ENCODE measurements at places on chromosomes 1 and 21.

GRCh38 chr1:109395602-109396512 lies 1.9 kb downstream of the SORT1 start:
- peak; percentile 45 for DNase-seq

DNA sequence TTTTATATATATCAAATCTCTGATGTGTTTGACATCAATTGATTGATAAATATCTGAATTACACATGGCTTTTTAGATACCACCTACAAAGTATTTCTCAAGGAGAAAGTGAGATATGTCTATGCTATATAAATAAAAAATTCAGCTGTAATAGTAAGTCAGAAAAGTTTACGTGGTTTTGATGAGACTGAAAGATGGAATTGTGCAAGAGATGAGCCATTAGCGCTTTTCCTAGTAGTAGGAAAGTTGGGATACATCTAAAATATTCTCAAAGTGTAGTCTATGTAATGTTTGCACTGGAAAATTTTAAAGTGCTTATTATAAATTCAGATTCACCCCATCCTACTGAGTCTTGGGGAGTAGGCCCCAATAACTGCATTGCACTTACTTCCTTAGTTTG lies 49.1 kb downstream of the SGIP1 start:
- no peak for DNase-seq

- no peak for DNase-seq
Measured at GRCh38 chr1:168693197-168693871, 35.7 kb downstream of the DPT start.

DNA sequence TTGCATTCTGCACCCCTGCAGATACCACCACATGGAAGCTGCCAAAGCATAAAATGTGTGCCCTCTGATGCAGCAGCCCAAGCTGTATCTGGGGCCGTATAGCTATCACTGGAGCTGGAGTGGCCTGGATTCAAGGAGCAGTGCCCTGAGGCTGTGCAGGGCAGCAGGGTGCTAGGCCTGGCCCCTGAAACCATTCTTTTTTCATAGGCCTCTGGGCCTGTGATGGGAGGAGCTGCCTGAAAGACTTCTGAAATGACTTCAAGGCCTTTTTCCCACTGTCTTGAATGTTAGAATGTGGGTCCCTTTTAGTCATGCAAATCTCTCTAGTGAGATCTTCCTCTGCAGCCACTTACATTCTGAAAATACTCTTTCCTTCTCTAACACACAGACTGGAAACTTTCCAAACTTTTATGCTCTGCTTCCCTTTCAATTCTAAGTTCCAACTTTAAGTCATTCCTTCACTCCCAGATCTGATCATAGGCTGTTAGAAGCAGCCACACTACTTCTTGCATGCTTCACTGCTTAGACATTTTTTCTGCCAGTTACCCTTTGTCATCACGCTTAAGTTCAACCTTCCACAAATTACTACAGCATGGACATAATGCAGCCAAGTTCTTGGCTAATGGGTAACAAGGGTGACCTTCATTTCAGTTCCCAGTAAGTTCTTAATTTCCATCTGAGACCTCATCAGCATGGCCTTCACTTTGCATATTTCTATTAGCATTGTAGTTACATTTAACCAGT lies 42.4 kb downstream of the DRAM2 start:
- DNase-seq: no peak

- DNase-seq: no peak
Measured at GRCh38 chr1:100736324-100736723, 16.8 kb downstream of the VCAM1 start.

- no peak for DNase-seq
Measured at GRCh38 chr1:176466514-176466913, 3.5 kb downstream of the PAPPA2 start.

DNA sequence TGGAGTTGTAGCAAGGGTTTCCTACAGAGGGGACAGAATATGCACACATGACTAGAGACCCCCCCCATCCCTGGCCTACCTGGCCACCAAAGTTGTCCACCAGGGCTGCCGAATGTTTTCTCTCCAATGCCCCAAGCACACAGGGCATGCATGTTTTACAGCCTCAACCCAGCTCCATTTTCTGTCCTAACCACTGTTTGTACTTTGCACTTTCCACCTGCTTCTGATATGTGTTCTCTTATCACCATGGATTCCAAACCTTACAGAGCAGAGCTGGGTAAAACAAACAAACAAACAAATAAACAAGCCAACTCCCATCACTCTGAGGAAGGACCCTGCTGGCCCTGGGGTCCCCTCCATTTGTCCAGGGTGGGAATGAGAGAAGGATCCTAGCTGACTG lies 27.3 kb downstream of the CLIC6 start:
- no peak for DNase-seq

DNA sequence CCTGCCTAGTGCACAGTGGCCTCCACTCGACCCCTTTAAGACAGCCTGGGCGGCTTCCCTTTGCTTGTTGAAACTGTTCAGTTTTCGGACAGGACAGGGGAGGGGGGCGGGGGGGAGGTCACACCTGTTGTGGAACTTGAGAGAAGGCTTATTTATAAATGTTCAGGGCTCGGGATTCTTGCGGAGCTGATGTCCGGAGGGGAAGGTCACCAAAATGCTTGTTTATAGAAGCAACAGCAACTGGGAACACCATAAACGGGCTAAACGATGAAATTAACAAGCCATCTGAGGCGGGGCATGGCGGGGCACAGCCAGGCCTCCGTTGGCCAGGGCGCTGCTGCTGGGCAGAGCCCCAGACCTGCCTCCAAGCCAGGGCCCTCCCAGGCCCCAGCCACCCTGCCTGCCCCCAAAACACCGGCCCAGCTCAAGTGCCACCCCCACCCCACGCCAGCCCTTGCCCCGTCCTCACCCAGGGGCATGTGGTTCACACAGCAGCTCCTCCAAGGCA lies 59.8 kb upstream of the CASZ1 start:
- no peak for DNase-seq

DNA sequence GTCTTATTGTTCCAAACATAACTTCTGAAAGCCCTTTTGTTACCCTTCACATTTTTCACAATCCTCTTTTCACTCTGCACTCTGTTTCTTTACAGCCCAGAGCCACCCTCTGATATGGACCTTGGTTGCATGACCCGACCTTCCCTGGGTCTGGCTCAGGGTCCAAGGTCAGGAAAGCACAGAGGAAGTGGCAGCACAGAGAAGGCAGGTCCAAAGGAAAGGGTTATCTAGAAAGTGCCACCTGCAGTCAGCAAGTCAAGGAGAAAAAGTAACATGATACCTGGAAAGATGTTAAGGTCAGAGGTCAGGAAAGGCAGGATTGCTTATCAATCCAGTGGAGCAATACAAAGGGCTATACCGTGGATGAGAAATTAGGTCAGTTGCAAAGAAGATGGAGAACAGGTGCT lies 18.4 kb downstream of the BCAR3 start:
- peak; percentile 81 for DNase-seq

- DNase-seq: peak; percentile 60
Measured at GRCh38 chr1:97340951-97341350, 579.9 kb downstream of the DPYD start.

DNA sequence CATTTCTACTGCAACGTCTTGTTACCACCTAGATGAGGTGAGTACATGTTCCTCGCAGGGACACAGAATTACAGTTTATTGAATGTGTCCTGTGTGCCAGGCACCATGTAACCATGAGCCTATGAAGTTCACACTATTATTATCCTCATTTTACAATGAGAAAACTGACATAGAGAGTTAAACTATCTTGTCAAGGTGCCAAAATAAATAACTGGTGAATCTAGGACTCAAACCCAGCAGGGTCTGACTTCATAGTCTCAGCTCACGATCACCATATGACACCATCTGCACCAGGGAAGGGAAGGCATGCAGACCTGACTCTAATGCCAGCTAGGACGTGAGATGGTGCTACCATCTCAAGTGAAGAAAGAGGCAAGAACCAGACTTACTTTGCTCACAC lies 2.4 kb downstream of the SELE start:
- no peak for DNase-seq

DNA sequence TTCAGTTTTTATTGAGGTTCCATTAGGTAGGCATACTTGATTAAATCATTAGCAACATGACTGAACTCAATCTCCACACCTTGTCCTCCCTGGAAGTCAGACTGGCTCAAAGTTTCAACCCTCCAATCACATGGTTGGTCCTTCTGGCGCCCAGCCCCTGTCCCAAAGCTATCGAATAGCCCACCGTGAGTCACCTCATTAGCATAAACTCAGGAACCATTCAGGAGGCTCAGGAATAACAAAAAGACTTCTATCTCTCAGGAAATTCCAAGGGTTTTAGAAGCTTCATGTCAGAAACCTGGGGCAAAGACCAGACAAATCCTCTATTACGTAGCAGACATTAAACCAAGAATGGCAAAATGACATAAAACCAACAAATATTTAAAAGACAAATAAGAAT lies 78.6 kb downstream of the RGS2 start:
- DNase-seq: no peak

DNA sequence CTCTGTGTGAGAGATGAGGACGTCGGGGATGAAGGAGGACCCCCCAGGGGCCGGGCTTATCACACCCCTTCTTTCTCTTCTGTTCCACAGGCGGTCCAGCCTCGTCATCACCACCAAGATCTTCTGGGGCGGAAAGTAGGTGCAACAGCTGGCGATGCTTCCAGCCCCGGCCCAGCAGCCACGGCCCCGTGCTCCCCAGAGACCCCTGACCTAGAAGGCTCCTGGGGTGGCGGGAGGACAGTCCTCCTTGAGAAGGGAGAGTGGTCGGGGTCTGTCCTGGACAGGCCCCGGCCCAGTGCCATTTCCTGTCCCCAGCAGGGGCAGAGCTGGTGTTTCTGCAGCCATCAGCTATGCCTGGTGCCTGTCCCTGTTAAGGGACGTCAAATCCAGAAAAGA lies 41.7 kb downstream of the KCNAB2 start:
- DNase-seq: no peak

GRCh38 chr1:94416901-94417727 lies 1.1 kb upstream of the ABCD3 start:
- DNase-seq: peak; percentile 97

- DNase-seq: no peak
Measured at GRCh38 chr1:49333906-49334305, 557.2 kb upstream of the BEND5 start.

- DNase-seq: no peak
Measured at GRCh38 chr1:208183977-208184911, 59.9 kb downstream of the PLXNA2 start.

DNA sequence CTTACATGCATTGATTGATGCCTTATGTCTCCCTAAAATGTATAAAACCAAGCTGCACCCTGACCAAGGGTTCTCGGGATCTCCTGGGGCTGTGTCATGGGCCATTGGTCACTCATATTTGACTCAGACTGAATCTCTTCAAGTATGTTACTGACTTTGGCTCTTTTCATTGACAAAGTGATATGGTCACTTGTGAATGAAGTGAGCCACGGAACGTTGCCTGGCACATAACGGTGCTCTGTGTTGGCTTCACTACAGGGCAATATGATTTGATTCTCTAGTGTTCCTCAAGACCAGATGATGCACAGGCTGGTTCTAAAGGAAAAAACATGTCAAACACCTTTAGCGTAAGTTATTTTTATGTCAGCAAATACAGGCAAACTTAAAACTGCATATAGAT lies 11.4 kb upstream of the IL10RB start:
- DNase-seq: no peak

GRCh38 chr1:51299185-51299885 lies 31.0 kb downstream of the TTC39A start:
- no peak for DNase-seq

GRCh38 chr1:117077267-117077666 lies 17.1 kb downstream of the TTF2 start:
- no peak for DNase-seq

GRCh38 chr1:14742181-14742980 lies 143.9 kb downstream of the KAZN start:
- DNase-seq: peak; percentile 95

- no peak for DNase-seq
Measured at GRCh38 chr1:23126801-23127200, 41.9 kb downstream of the LUZP1 start.

DNA sequence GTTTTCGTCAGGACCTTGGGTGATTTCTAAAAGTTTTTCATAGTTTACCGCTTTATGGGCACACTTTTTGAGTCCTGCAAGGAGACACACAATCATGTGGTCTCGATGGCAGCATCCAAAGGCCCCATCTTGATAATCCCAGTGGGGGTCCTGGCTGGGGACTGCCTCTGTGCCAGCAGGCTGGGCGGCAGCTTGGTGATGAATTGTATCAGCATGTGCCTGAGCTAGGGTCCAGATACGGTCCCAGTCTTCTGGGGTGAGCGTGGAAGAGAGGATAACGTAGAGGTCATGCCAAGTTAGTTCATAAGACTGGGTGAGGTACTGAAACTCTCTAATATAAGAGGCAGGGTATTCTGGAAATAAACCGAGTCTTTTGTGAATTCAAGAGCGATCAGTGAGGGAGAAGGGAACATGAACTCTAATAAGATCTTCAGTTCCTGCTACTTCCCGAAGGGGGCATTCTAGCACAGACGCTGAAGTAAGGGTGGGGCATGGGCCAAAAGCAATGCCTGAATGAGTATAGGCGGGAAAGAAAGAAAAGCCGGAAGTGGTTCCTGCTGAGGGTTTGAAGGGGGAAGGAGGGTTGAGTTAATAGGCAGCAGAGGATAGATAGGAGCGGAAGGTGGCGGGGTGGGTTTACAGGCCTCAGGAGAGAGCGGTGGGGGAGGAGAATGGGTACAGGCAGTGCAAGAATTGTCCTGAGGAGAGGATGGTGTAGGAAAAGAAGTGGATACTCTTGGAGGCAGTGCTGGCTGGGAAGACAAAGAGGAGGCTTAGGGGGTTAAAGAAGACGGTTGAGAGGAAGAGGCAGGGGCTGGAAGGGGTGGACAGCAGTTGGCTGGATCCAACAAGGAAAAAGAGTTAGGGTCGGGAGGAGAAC lies 1.6 kb downstream of the ERVH48-1 start:
- DNase-seq: peak; percentile 83

DNA sequence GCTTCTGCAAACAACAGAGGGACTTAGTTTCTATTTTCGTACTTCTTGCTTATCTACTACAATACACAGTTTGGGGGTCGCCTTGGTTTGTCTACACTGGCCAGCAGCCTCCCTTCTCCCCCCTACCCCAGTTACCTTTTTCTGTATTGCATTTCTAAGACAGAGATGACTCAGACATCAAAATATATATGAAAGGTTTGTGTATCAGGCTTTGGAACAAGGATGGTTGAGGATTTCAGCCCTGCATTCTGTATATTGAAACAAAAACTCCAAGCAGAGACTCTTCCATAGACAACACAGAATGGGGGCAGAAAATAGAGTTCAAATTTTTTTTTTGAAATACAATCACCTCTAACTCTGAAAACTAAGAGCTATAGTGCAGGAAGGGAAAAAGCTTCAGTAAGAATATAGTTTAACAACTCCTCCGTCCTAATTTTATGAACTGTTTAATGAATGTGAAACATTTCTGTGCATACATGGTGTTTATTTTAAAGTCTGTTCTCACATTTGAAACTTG lies 1.9 kb downstream of the SAMD13 start:
- DNase-seq: no peak

- no peak for DNase-seq
Measured at GRCh38 chr1:150780510-150780909, 14.9 kb upstream of the CTSS start.

- no peak for DNase-seq
Measured at GRCh38 chr1:22534951-22535350, 28.3 kb upstream of the EPHA8 start.

Data from foreskin melanocyte (primary cell).